Renal cortex interstitium (tissue), 15 donors: ENCODE measurements at places on chromosomes 16 and 17.

GRCh38 chr16:19196871-19197270, 28.8 kb downstream of the SYT17 start:
- DNase-seq, result no peak

DNA sequence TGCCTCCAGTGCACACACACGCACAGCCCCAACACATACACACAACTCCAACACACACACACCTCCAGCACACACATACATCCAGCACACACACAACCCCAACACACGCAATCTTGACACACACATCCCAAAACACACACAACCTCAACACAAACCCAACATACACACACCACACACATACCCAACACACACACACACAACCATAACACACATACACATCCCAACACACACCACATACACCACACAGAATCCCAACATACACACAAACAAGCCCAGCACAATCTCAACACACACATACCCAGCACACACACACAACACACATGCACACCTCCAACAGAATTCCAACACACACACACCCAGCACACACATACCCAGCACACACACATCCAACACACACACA, 301.1 kb downstream of the ABCC12 start:
- no peak for DNase-seq

DNA sequence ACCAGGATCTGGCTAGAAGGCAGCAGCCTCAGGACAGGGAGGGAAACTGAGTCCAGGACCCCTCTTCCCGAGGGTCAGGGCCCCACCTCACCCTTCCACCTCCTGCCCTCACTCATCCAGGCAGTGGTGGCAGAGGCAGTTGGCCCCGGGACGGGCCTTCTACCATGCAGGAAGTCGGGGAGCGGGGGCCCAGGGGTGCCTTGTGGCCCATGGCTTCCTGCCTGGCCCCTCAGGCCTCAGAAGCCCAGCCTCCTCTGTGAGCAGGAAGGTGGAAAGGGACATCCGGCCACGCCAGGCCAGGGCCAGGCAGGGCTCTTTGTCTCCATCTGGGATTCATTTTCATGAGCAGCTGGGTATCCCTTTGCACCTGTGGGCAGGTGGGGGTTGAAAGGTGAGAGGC, 58.5 kb downstream of the BAHCC1 start:
- no peak for DNase-seq

DNA sequence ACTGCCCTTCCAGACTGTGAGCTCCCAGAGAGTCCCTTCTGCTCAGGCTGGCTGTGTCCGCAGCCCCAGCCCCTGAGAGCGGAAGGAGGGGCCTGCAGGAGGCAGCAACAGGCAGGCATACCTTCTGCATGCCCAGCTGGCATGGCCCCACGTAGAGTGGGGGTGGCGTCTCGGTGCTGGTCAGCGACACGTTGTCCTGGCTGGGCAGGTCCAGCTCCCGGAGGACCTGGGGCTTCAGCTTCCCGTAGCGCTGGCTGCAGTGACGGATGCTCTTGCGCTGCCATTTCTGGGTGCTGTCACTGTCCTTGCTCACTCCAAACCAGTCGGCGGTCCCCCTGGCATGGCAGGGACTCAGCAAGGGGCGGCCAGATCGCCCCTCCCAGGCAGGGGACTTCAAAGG, 9.0 kb downstream of the RHBDF1 start:
- no peak for DNase-seq

DNA sequence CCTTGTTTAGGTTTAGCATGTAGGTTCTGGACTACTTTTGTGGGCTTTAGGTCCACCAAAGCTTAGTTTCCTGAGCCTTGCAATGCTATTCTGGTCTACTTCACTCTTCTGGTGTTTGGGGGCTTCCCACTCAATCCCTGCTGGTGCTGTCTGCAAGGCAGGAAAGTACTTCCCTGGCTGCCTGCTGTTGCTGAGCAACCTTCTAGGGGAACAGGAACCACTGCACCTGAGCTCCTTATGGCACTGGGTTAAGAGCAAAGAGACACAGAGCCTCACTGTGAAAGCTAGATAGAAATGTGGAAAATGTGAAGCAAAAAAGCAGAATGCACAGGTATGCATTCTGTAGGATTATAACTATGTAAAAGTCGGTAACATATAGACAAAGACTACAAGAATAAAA, 17.0 kb downstream of the MPO start:
- DNase-seq, result no peak

DNA sequence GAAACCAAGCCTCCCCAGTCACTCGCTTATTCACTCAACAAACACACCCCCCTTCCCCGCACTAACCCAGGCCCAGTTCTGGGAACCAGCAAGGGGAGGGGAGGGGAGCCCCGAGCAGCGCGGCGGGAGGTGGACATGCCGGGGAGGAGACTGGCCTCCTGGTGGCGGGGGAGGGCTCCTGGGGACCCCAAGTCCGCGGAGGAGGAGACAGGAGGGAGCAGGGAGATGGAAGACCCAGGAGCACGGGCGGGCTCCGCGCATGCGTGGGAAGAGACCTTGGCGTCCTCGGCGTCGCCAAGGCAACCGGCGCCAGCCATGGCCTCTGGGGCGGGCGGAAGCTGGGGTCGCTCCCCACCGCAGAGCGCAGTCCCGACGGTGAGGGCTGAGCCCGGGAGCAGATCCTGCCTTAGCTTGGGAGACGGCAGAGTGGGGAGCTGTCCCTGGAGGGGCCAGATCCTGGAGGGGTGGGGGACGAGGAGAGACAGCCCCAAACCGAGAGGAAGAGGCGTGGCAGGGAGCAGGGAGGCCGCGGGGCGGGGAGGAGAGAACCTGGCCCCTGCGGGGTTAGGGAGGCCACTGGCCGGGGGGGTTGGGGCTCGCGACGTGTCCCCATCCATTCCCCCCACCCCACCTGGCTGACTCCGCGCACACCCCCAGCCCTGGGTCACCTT, at the start of gene PRR29:
PRR29 (plus strand) TSS at position 302 of the 671 bp plus-strand sequence; CDS start at position 316, 14 bp downstream.
- peak; percentile 76 for DNase-seq

DNA sequence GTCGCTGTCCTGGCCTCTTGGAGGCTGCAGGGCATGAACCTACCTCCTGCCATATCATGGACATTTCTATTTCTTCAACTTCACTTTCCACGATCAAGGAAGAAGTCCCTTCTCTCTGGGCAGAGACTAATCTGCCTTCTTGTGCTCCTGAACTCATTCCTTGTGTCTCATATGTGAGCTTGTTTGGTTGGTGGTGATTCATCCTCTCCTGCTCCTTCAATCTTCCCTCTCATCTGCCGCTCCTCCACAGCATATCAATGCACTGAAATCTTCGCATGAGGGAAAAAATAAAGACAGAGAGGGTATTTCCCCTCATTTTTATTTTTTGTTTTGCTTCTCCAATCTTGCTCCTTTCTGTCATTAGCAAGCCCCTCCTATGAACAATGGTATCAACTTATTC, 571.7 kb upstream of the GOT2 start:
- DNase-seq, result no peak

DNA sequence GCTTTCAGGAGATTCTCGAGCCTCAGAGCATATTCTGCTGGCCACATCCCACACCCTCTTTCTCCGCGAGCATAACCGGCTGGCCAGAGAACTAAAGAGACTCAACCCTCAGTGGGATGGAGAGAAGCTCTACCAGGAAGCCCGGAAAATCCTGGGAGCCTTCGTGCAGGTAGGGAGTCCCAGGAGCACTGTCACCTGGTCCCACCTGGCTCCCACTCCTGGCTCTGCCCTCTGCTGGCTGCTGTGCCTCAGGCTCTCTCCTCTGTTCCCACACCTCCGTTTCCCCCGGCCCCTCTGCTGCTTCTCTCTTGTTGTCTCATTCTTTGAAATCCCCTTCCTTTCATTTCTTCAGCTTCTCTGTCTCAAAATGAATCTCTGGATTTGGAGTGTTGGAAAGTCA, 16.4 kb downstream of the LPO start:
- DNase-seq, result no peak

DNA sequence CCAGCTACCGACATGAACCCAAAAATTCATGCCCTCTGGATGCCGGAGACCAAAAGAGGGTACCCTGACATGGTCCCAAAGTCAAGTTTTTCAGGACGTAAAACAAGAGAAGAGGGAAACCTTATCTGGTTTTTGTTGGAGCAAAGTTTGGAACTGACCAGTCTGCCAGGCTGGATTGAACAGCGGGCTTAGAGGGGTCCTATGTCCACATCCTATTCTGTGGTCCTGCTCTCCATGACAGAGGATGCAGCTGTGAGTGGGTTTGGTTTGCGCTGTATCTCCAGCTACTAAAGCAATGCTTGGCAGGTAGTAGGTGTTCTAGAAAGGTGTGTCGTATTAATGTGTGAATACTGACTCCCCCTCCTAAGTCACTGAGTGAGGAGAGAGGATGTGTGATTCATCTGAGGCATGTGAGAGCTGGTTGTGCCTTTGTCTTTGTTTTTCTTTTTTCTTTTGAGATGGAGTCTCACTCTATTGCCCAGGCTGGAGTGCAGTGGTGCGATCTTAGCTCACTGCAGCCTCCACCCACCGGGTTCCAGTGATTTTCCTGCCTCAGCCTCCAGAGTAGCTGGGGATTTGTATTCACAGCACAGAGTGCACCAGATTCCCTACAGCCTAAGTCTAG, 31.0 kb downstream of the PMM2 start:
- DNase-seq, result no peak

- DNase-seq, result no peak
Measured at GRCh38 chr17:63399316-63399715, 46.8 kb downstream of the CYB561 start.

GRCh38 chr17:29219378-29220047, 27.1 kb upstream of the CRYBA1 start:
- DNase-seq, result peak; percentile 66

DNA sequence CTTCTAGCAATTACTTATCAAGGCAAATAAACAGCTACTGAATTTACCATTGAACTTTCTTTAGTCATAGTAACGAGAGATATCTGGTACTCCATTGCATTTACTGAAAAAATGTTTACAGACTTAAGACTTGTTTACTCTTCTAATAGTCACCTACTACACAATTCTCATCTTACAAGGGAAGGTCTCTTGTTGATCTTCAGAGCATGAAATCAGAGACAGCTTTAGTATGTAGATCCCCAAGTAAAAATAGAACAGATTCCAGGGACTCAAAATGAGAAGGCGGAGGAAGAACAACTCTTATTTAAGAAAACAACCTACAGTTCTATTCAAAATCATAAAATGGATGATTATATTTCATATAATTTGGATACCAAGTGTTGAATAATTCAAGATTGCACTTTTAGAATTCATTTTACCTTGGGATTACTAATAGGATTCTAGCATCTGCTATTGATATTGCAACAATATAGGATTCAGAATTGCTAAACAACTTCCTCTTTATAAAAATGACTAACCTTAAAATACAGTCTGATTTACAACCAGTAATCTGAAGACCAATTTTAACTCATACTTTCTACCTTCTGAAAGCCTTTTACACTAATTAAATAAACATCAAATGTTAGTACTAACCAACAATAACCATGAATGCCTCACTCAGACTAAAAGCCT, 20.8 kb downstream of the UBE2G1 start:
- no peak for DNase-seq

DNA sequence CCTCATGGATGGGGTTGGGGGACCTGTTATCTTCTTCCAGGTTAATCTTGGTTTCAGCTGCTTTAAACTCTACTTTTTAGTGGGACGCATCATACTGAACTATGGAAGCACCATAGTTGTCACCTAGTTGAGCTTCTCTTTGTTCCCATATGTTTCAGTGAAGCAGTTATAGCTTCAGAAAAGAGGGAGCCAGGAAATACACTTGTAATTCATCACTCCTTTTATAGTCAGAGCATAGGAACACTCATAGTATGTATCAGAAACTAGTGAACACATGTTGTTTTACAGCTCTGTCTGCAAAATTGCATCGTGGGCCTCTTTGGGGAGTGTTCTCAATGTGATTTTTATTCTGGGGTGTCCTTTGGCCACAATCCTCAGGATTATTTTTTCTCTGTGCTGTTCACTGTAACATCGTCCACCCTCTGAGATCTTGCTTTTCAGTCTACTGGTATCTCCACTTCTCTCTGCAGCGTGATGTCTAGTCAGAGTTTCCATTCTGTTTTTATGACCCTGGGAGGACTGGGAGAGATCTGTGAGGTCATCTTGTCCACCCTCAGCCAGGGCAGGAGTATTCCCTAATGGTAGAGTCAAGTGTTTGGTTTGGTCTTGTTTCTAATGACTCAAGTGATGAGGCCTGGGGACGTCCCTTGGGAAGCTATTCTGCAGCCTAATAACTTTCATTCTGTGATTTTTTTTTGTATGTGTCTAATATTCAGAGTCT, 585.4 kb downstream of the WWOX start:
- DNase-seq, result no peak

DNA sequence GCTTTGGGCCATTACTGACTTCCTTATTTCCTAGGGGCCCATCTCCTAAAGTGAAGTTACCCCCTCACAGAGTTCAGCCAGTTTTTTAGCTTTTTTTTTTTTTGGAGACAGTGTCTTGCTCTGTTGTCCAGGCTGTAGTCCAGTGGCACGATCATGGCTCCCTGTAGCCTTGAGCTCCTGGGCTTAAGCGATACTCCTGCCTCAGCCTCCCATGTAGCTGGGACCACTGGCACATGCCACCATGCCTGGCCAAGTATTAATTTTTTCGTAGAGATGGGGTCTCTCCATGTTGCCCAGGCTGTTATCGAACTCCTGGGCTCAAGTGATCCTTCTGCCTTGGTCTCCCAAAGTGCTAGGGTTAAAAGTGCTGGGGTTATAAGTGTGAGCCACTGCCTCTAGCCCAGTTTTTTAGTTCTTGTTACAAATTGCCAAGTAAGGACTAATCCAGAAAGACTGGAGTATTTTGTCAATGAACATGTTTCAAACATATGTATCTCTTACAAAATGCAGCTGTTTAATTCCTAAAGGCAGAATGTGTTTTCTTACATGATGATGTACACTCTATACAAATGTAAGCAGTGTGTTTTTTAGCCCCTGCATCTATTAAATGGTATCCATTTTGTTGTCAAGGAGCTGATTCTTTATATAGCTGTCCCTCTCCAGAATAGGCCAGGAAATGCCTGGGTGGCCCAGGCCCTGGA, 49.1 kb upstream of the IL34 start:
- no peak for DNase-seq

- DNase-seq, result no peak
Measured at GRCh38 chr17:8946476-8946875, 19.0 kb downstream of the PIK3R5 start.

DNA sequence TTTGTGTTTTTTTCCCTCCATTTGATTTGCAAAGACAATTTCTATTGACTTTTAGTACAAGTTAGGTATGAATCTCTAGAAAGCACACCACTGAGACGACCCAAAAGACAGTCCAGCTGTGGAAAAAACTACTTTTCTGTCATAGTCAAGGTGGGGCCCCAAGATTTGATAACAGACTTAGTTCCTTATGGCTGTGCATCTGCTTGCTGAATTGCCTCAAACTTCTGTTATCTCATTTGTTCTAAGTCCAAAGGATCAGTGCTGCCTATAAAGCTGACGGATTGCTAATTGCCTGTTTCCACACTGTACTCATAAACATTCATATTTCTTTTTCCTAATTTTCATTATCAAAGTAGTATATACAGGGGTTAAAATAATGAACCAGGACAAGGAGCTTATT, 180.8 kb downstream of the SPECC1 start:
- DNase-seq, result no peak

- no peak for DNase-seq
Measured at GRCh38 chr17:7497228-7497627, 13.1 kb downstream of the POLR2A start.

GRCh38 chr17:59842901-59843652, 49.7 kb downstream of the TUBD1 start:
- no peak for DNase-seq

GRCh38 chr16:19589771-19590302, 34.3 kb downstream of the VPS35L start:
- peak; percentile 26 for DNase-seq

GRCh38 chr16:87832137-87832527, 37.2 kb downstream of the SLC7A5 start:
- DNase-seq, result no peak

GRCh38 chr16:50308237-50308965, 42.0 kb downstream of the ADCY7 start:
- no peak for DNase-seq
